ENCODE measurements at places on chromosomes 4 and X. TPM values are rescaled to one million over a fixed set of nuclear protein-coding genes. Genes with fewer than 3 reads are reported as not detected.

- DNase-seq, result no peak
- H3K36me3 ChIP-seq, result no peaks in the 10 kb centered on the region
- H3K27ac ChIP-seq, result no peak overlapping the region
- peaks cover 2% of the 10 kb centered on the region for H3K4me1 ChIP-seq
Measured at GRCh38 chr4:16439768-16440167, 213.5 kb upstream of the TAPT1 start.

SYAP1 gene
- 36.3 TPM for total RNA-seq

DNA sequence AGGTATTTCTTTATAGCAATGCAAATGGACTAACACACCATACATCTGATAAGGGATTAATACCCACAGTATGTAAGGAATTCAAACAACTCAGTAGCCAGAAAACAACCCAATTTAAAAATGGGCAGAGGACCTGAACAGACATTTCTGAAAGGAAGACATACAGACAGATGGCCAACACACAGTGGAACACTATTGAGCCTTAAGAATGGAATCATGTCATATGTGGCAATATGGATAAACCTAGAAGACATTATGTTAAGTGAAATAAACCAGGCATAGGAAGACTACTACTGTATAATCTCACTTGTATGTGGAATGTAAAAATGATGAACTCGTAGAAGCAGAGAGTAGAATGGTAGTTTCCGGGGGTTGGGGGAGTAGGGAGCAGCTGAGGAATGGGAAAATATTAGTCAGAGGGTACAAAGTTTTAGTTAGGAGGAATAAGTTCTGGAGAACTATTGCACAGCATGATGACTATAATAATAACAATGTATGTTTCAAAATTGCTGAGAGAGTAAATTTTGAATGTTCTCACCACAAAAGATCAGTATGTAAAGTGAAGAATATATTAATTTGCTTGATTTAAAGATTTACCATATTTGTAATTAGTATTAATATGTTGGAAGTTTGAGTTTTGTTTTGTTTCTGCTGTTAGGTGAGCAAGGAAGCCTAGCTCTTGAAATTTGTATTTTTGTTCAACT lies 25.2 kb downstream of the WDR44 start:
- no peaks in the 10 kb centered on the region for H3K4me1 ChIP-seq
- H3K4me3 ChIP-seq, result no peak overlapping the region
- H3K36me3 ChIP-seq, result no peaks in the 10 kb centered on the region

DNA sequence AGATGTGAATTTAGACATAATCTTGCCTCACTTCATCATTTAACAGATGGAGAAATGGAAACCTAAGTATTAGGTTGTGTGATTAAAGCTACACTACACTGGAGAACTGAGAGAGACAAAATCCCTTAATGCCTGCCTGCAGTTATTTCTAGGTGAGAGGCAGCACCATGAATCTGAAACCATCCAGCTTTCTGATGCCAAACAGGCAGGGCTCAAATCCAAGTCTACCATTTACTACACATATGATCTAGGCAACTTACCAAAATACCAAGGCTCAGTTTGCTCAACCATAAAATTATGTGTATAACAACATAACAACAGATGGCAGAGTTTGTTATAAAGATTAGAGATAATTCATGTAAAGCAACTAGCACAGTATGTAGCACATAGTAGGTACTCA lies 38.7 kb downstream of the GABRA4 start:
- no peak for DNase-seq
- H3K4me1 ChIP-seq, result no peaks in the 10 kb centered on the region
- no peaks in the 10 kb centered on the region for H3K36me3 ChIP-seq
- no peaks in the 10 kb centered on the region for H3K27me3 ChIP-seq
- no peak overlapping the region for H3K27ac ChIP-seq

- no peaks in the 10 kb centered on the region for H3K4me1 ChIP-seq
- no peak for DNase-seq
- H3K27me3 ChIP-seq, result no peaks in the 10 kb centered on the region
- no peaks in the 10 kb centered on the region for H3K36me3 ChIP-seq
- no peak overlapping the region for H3K4me3 ChIP-seq
Measured at GRCh38 chr4:93730760-93731159, 97.8 kb upstream of the ATOH1 start.

DNA sequence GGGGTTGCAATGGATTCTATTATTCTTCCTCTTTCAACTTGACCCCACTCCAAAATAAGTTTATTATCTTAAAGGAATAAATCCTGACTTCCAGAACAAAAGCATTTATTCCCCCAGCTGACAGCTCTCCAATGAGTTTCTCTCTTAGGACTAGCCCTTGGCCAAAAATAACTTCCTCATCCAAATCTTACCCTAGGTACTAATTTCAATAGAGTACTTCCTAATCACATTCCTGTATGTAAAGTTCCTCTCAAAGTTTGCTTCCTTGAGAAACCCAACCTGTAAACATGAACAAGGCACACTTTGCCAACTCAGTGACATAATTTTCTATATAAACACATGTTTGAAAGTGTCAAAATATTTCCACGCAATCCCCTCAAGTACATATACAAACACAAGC lies 671.2 kb upstream of the GALNTL6 start:
- no peak for DNase-seq
- H3K27me3 ChIP-seq, result no peaks in the 10 kb centered on the region
- peaks cover 3% of the 10 kb centered on the region for H3K4me1 ChIP-seq
- no peaks in the 10 kb centered on the region for H3K36me3 ChIP-seq

UCP1 gene
- total RNA-seq, result not detected

COL25A1 gene
- 2.2 TPM for total RNA-seq

- H3K27me3 ChIP-seq, result no peaks in the 10 kb centered on the region
- no peaks in the 10 kb centered on the region for H3K36me3 ChIP-seq
- no peak within 1 kb of the TSS for H3K27ac ChIP-seq
- H3K4me3 ChIP-seq, result no peak within 1 kb of the TSS
Measured at GRCh38 chr4:48134081-48134480, at the start of gene TXK. TXK (minus strand) TSS chr4:48134250; CDS start chr4:48134170, 80 bp downstream.

GRCh38 chrX:20445109-20445508 lies 178.4 kb upstream of the RPS6KA3 start:
- no peaks in the 10 kb centered on the region for H3K27me3 ChIP-seq
- H3K36me3 ChIP-seq, result no peaks in the 10 kb centered on the region
- no peaks in the 10 kb centered on the region for H3K4me1 ChIP-seq
- H3K27ac ChIP-seq, result no peak overlapping the region
- DNase-seq, result no peak

- no peak overlapping the region for H3K27ac ChIP-seq
- H3K4me3 ChIP-seq, result no peak overlapping the region
- H3K36me3 ChIP-seq, result no peaks in the 10 kb centered on the region
- no peaks in the 10 kb centered on the region for H3K27me3 ChIP-seq
- H3K4me1 ChIP-seq, result no peaks in the 10 kb centered on the region
Measured at GRCh38 chr4:7829652-7830580, 109.7 kb downstream of the AFAP1 start.

DNA sequence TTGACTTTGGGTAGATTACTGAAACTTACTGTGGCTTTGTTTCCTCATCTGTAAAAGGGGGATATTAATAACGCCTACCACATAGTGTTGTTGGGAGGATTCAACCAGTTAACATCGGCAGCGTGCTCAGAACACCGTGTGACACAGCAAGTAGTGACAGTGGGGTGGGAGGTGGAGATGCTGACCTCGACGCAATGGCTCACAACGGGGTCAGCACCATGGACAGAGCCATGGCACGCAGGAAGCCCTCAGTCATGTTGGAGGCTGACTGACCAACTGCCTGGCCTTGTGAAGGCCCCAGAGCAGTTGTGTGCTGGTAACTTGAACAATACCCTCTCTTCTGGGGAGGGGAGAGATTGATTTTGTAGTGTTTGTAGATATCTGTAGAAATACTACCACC lies 93.2 kb downstream of the WFS1 start:
- no peak overlapping the region for H3K27ac ChIP-seq
- no peaks in the 10 kb centered on the region for H3K27me3 ChIP-seq
- H3K36me3 ChIP-seq, result no peaks in the 10 kb centered on the region

- no peak overlapping the region for H3K4me3 ChIP-seq
- H3K36me3 ChIP-seq, result no peaks in the 10 kb centered on the region
Measured at GRCh38 chr4:59650861-59651260, 1549.3 kb upstream of the ADGRL3 start.

FAT4 gene
- total RNA-seq, result 40.5 TPM

NRK gene
- total RNA-seq, result 6.4 TPM

DNA sequence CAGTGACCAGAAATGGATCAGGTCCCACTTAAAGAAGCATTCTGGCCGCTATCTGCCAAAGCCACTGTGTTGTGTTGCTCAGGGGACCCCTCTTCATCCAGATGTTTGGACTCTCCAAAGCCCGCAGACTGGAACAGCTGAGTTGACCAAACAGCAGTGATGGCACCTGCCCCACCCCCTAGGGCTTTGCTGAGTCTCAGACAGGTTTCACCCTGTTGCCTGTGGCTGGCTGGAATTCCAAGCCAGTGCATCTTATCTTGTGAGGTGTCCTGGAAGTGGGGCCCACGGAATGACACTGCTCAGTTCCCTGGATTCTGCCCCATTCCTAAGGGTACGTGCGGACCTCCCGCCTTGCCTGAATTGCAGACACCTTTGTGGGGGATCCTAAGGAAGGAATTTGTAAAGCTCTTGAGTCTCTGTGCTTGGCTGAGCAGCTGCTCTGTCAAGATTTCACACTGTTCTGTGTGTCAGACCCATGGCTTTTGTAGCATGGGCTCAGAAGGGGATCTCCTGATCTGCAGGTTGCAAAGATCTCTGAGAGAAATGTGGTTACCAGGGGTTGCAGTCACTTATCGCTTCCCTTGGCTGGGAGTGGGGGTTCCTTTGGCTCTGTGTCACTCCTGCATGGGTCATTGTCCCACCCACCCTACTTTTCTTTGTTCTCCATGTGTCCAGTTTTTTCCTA lies 1707.9 kb upstream of the PCDH10 start:
- no peaks in the 10 kb centered on the region for H3K27me3 ChIP-seq
- H3K27ac ChIP-seq, result no peak overlapping the region
- H3K4me3 ChIP-seq, result no peak overlapping the region
- no peaks in the 10 kb centered on the region for H3K4me1 ChIP-seq
- peak; percentile 41 for DNase-seq

TCEAL3 gene
- 77.3 TPM for total RNA-seq

DNA sequence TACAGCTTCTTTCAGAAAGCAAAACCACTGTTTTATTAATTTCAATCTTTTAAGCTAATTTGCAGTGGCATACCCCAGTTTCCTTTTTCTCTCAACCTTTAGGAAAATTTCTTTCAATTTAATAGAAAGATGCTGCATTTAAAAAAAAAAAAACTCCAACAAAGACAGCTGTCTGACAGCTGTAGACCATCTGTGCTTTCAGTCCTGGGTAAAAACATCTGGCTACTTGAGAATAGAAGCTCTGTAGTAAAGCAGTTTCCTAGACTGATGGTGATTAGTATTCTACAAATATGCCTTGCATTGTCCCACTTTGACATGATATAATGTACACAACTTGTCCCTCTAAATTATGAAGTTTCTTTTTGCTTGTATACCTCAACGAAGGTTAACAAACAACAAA lies 197.8 kb downstream of the EDA start:
- H3K27me3 ChIP-seq, result no peaks in the 10 kb centered on the region

RASL11B gene
- total RNA-seq, result 5.6 TPM

DNA sequence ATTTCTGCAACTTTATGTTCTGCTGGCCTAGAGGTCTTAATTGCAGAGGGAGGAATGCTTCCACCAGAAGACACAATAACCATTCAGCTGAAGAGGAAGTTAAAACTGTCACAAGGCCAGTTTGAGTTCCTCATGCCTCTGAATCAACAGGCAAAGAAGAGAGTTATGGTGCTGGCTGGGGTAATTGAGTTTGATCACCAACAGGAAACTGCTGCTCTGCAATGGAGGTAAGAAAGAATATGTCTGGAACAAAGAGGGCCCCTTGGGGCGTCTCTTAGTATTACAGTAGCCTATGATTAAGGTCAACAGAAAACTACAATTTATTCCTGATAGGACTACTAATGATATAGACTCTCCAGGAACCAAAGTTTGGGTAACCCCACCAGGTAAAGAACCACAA lies 744.0 kb downstream of the FSTL5 start:
- no peak overlapping the region for H3K4me3 ChIP-seq
- no peaks in the 10 kb centered on the region for H3K4me1 ChIP-seq
- H3K27me3 ChIP-seq, result no peaks in the 10 kb centered on the region
- no peaks in the 10 kb centered on the region for H3K36me3 ChIP-seq

GRCh38 chrX:131057706-131058105 lies 440 bp upstream of the ARHGAP36 start:
- H3K36me3 ChIP-seq, result no peaks in the 10 kb centered on the region
- H3K4me1 ChIP-seq, result no peaks in the 10 kb centered on the region
- H3K27ac ChIP-seq, result no peak overlapping the region
- H3K4me3 ChIP-seq, result no peak overlapping the region
- DNase-seq, result no peak
- H3K27me3 ChIP-seq, result no peaks in the 10 kb centered on the region

All from aorta (tissue), 5 donors.